ENCODE measurements at places on chromosomes 4 and X.

DNA sequence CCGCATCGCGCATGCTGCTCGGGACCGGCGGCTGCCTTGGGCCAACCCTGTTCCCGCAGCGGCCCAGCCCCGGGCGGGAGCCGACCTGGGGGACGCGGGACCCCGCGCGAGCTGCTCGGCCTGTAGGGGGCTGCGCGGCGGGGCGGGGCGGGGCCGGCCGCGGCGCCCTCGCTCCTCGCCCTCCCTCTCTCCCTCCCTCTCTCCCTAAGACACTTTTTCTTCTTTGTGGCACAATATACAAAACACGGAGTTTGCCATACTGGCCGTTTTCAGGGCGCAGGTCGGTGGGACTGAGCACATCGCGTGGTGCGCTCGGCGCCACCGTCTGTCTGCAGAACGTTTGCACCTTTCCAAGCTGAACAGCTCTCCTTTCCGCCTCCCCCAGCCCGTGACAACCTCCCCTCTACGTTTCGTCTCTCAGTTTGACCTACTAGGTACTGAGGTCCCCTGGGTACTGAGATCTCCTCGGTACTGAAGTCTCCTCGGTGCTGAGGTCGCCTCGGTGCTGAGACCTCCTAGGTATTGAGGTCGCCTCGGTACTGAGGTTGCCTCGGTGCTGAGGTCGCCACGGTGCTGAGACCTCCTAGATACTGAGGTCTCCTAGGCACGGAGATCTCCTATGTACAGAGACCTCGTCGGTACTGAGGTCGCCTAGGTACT, 261.1 kb upstream of the PLCXD1 start:
- DNase-seq, result no peak

GRCh38 chr4:145567516-145567915, 51.7 kb upstream of the MMAA start:
- no peak for DNase-seq

DNA sequence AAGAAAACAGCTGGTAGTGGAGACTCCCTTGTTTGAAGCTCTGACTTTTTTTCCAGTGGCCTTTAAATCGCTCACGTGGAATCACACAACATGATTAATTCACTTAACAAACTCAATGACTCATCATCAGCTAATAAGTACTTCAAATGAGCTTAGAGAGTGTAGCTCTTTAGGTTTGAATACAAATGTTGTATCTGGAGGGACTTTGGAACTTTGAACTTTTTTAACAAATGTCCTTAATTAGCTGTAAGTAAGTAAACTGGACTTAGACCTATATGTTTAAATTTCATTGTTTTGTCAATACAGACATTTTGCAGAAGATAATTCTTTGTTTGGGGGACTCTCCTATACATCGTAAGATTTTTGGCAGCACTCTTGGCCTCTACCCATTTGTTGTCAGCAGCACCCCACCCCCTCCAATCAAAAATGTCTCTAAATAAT, 581.1 kb downstream of the SPRY1 start:
- no peak for DNase-seq

- no peak for DNase-seq
Measured at GRCh38 chr4:169225058-169225751, 45.6 kb downstream of the SH3RF1 start.

- no peak for DNase-seq
Measured at GRCh38 chr4:108270466-108271450, 102.0 kb upstream of the LEF1 start.

GRCh38 chrX:106959901-106960300, 39.7 kb downstream of the CLDN2 start:
- no peak for DNase-seq

DNA sequence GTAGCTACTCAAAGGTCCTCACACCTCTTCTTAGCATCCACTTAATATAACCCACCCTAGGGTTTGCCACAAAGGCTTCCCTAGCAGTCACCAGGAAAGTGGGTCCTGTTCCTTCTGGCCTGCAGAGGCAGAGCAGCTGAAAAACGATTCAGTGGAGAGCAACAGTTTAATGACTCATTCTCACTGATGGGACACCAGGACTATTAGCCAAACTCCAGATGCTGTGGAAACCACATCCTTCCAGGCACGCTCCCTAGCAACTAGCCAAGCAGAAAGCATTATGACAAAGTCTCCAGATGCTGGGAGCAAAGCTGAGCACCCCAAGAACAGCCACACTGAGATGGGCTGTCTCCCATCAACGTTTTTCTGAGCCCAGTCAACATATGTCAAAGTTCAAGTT, 30.3 kb upstream of the UTP14A start:
- DNase-seq, result no peak

GRCh38 chrX:79078114-79078513, 66.4 kb upstream of the GPR174 start:
- DNase-seq, result no peak

DNA sequence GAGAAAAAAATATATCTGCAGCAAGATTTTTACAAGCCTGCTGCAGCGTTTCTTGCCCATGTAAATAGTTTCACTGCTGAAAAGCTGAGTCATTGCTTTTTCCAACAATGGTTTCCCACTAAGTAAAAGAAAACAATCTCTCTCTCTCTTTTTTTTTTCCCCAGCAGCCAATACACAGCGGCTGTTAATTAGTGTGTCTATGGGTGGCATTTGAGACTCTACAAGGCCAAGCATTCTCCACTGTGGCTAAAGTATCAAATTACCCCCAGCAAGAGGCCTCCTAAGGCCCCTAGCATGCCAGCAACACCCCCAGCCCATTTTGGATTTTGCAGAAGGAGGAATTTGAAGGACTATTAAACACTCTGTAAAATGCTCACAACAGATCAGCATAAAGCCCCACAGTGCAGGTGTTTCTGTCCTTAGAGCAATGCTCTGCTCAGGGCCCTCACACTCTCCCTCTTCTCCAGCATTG, 837.4 kb downstream of the TRIML1 start:
- DNase-seq, result no peak

DNA sequence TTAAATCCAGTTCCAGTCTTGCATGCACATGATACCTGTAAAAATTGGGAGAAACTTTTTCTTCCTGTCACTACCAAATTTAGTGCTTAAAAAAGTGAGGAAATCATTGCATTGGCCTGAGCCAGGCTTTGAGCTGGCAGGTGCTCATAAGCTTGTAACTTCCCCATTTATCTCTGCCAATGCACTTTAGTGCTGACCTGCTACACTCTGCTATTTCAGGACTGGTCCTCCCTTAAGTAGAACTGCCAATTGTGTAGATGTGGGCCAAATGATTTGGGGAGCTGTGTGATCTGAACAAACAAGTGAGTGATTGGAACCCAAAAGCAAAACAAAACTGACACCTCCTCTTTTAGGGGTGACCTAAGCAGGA, 51.8 kb downstream of the ZNF827 start:
- no peak for DNase-seq

GRCh38 chr4:140790171-140790570, 34.0 kb upstream of the TBC1D9 start:
- no peak for DNase-seq

- DNase-seq, result no peak
Measured at GRCh38 chrX:1582686-1583437, 8.5 kb upstream of the AKAP17A start.

GRCh38 chr4:87093443-87094123, 126.8 kb downstream of the KLHL8 start:
- peak; percentile 45 for DNase-seq

- DNase-seq, result no peak
Measured at GRCh38 chr4:72473434-72473900, 95.6 kb downstream of the ADAMTS3 start.

GRCh38 chr4:55854129-55854528, 681 bp downstream of the EXOC1 start:
- DNase-seq, result no peak

DNA sequence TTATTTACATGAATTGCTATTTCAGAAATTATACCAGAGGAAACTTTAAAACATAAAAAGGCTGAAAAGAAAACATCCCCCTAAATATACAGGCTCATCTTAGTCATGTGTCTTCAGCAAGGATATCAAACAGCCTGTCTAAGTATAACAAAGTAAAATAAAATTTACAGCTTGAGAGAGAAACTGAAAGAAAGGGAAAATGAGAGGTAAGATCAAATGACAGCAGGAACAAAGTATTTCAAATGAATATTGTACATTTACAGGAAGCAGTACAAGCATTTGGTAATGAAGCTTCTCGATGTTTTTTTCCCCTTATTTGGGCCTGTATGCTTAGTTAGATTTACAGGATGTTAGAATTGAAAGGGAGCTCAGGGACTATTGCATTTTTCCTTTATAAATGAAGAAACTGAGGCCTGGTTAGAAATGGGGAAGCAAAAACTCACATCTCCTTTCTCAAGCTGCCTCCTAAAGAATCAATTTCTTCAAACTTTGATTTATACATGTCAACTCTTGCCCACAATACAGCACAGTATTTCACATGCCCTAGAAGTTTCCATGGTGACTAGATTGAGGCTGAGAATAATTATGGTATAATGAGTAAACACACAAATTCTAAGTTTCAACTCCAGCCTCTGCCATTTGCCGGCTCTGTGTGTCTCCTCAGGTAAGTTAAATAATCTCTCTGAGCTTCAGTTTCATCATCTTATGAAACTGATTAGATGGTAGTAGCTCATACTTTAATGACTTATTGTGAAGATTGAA, 29.3 kb downstream of the DAPP1 start:
- DNase-seq, result peak; percentile 30

- DNase-seq, result no peak
Measured at GRCh38 chr4:186755550-186756519, 32.2 kb upstream of the FAT1 start.

DNA sequence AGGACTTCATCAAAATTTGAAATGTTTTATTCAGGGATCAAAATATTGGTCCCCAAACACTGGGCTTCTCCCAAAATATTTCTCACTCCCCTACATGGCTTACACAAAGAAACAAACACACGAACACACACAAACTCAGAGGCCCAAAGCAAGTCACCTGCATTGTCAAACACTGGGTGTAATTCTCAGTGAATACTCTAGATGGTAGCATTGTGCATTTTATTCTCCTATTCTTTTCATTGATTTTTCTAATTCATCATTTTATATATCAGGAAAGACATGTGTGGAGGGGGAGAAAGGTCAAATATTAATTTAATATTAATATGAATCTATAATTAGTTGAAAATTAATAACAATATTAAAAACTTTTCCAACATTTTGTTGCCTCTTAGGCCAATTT, 72.3 kb upstream of the TNMD start:
- no peak for DNase-seq

DNA sequence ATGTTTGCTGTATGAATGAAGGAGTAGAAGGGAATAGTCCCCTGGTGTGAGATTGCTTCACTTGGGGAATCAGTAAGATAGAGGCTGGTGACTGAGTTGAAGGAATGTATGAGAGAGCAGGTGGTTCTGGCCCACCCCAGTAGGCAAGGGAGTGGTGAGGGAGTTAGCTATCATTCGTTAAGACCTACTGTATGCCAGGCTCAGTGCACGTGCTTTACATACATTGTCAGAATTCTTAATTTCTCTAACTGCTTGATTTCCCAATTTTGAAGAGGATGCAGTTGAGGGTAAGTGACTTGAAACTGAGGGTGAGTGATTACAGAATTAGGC, 700 bp downstream of the VMA21 start:
- DNase-seq, result no peak

DNA sequence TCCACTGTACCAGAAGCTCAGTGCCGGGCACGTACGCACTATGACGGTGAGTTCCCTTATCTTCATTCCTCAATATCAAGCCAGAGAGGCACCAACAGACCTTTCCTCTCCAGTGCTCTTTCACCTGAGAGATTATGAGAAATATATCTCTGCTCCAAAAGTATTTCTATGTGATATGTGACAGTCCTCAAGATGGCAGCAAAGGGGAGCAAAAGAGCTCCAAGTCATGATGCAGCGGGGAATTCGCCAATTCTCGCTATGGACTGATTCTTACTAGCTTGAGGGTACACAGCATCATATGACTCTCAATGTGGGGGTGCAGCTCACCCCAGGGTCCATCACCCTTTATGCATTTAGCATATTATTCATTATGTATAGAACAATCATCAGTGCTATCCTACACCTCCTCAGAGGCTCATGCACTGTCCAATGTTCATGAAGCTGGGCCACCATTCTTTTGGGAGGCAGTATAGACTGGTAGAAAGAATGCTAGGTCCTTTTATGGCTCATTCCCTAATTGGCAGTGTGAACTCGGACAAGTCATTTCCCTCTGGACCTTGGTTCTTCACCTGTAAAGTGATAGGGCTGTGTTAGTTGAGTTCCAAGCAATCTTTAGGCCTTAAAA, 12.8 kb upstream of the IQSEC2 start:
- no peak for DNase-seq

DNA sequence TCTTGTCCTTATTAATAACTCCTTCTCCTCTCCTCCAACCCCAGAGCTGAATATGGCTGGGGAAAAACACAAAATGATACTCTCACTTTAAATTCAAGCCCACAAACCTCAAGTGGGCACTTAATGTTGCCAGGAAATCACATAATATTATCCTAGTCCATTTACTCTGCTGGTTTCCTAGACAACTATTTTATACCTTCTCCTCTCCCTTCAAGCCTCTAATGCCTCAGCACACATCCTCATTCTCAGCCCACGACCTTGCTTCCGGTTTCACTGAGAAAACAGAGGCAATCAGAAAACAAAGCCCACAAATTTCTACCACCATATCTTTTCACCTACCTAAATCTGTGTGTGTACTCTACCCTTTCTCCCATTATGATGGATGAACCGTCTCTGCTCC, 12.1 kb upstream of the CLCN5 start:
- no peak for DNase-seq

- DNase-seq, result no peak
Measured at GRCh38 chrX:121191779-121192178, 144.4 kb downstream of the GLUD2 start.

GRCh38 chr4:175422331-175422730, 389.7 kb downstream of the GPM6A start:
- DNase-seq, result no peak

DNA sequence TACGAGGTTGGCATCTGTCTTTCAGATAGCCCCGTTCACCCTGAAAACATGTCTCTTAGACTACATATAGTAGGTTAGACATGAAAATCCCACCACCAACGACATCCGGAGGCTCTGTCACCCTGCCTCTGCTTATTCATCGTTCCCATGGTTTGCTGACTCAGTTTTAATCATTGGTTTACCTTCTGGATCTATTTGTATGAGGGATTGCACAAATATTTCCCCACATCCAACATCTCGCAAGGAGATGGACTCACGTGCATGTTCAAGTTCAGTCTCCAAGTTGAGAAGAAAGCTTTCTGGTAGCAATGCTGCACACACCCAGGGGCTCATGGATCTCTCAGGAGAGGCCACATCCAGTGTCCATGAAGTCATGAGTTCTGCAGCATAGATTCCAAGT, 10.8 kb downstream of the CETN2 start:
- DNase-seq, result no peak

DNA sequence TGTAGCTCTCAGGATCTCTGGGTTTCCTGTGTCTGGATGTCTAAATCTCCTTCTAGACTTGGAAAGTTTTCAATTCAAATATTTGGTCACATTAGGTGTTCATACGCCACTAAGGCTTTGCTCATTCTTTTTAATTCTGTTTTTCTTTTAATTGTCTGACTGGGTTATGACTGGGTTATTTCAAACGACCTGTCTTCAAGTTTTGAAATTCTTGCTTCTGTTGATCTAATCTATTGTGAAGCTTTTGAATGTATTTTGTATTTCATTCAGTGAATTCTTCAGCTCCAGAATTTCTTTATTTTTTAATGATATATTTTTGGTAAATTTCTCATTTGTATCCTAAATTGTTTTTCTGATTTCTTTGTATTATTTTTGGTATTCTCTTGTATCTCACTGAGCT, 81.0 kb upstream of the PCDH10 start:
- DNase-seq, result no peak

- no peak for DNase-seq
Measured at GRCh38 chrX:100447655-100448397, 37.8 kb upstream of the PCDH19 start.

- DNase-seq, result no peak
Measured at GRCh38 chr4:97593248-97593647, 550.0 kb downstream of the STPG2 start.

All from CD4-positive, alpha-beta T cell treated with Interleukin-1 beta for 1 hour (primary cell).